ENCODE measurements at places on chromosomes 11 and 22. TPM values are rescaled to one million over a fixed set of nuclear protein-coding genes. Genes with fewer than 3 reads are reported as not detected.

TSSK2 gene
- not detected for total RNA-seq

MISFA gene
- 1.2 TPM for total RNA-seq

RBMXL2 gene
- not detected for total RNA-seq

NPAS4 gene
- not detected for total RNA-seq

TYMP gene
- 45.1 TPM for total RNA-seq

DGAT2 gene
- 6.5 TPM for total RNA-seq

CCDC73 gene
- total RNA-seq: 0.05 TPM

OR8G5 gene
- total RNA-seq: not detected

THAP12 gene
- total RNA-seq: 55.6 TPM

SHISA8 gene
- 46.5 TPM for total RNA-seq

RTN3 gene
- 20.1 TPM for total RNA-seq

BSX gene
- total RNA-seq: not detected

TEX12 gene
- total RNA-seq: not detected

ZNF214 gene
- not detected for total RNA-seq

LMO1 gene
- total RNA-seq: not detected

SCGB2A2 gene
- not detected for total RNA-seq

DEFB131B gene
- total RNA-seq: not detected

OR52I1 gene
- not detected for total RNA-seq

SCO2 gene
- 1.1 TPM for total RNA-seq

MYRF gene
- 0.27 TPM for total RNA-seq

CRYBB2 gene
- total RNA-seq: not detected

HEPN1 gene
- not detected for total RNA-seq

OR10G4 gene
- total RNA-seq: not detected

POLA2 gene
- 28.7 TPM for total RNA-seq

IL10RA gene
- total RNA-seq: 434 TPM

NRXN2 gene
- 0.52 TPM for total RNA-seq

AMPD3 gene
- 85.5 TPM for total RNA-seq

PHOX2A gene
- total RNA-seq: not detected

OR2AG1 gene
- total RNA-seq: not detected

NTM gene
- total RNA-seq: not detected

TSPAN18 gene
- 2.0 TPM for total RNA-seq

MMP3 gene
- not detected for total RNA-seq

BBOX1 gene
- not detected for total RNA-seq

Data from B cell (primary cell).